ENCODE measurements at places on chromosomes 5 and 9.

DNA sequence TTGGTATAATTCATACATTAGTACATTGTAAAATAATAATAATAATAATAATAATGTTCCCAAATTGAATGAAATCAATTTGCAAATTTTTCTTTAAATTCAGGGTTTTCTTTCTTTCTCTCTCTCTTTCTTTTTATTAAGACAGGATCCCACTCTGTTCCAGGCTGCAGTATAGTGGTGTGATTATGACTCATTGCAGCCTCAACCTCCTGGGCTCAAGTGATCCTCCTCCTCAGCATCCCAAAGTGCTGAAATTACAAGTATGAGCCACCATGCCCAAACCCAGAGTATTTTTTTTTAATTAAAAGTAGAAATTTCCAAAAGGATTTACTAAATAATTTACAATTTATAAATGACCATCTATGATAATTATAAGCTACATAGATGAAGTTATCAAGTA lies 117.7 kb downstream of the HOMER1 start:
- no peak for DNase-seq

- no peak for DNase-seq
Observed at GRCh38 chr5:56088431-56088949, 93.7 kb upstream of the IL6ST start.

DNA sequence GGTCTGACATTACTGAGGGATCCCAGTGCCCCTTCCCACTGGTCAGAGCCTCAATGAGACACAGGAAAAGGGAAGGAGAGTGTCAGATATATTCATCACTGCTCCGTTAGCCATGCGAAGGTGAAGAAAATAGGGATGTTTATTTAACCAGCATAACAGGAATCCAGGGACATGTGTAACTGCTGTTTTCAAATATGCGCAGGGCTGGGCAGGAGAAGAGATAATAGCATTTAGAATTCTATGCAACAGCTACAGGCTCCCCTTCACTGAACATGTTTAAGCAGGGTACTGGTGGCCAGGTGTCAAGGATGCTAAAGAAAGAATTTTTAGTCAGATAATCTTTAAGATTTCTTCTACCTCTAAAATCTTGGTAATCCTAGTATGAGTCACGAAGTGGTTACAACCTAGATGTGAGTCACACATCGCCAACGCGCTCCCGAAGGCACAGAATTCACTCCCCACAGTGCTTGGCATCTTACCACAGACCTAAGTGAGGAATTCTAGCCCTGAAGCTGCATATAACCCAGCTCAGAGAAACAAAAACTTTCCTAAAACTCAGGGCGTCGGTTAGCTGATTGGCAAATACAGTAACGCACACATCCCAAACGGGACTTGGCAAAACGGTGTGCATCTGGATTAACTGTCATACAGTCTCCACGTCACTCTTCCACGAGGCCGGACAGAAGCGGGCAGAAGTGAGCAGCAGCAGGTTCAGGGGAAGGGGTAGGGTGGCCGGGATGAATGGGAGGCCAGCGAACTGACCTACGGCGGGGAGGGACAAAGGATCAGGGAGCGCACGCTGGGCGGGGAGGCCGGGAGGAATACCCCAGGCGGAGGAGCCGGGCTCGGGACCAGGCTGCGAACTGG lies 1.1 kb downstream of the CTNNAL1 start:
- peak; percentile 71 for DNase-seq

DNA sequence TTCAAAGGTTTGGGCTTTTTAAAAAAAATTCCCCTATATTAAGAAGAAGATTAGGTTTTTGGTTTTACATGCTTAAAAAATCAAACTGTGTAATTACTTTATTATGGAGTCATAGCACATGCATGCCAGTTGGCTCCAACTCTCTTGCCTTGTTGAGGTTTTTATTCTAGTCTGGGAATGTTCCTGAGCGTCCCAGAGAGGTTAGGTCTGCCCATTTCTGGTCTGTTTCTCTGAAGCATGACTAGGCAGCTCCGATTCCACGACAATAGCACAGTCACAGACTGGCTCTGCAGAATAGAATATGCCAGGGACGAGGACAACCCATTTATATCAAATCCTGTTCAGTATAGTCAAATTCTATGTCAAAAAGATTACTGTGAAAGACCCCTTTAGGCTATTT lies 217.0 kb downstream of the PCSK5 start:
- no peak for DNase-seq

GRCh38 chr5:71748360-71748759 lies 29.3 kb downstream of the CARTPT start:
- DNase-seq: no peak

DNA sequence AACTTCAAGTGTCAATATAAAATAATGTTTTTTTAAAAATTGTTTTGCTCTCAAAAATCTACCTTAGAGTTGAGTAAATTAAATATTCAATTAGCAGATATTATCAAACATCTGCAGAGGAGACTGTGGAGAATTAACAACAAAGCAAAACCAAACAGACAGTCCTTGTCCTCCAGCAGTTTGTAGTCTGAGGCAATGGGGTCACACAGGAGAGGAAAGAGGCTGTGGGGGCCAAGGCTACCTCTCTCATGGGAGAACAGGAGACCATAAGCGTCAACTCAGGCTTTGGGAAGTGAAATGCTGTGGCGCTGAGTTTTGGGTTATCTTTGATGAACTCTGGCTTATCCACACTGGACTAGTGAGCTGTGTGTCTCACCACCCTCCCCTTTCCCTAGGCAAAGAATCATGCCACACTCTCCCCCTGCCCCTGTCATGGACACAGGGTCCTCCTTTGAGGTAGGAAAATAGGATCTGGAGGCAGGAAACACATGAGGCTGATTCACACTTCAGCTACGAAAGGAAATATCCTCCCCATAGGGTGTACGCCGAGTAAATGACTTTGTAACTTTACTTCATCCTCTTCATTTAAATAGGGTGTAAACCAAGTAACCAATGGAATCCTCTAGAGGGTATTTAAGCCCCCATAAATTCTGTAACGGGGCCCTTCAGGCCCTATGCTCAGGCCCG lies 152.7 kb downstream of the FSTL4 start:
- no peak for DNase-seq

GRCh38 chr5:175337680-175338079 lies 106.3 kb downstream of the DRD1 start:
- no peak for DNase-seq

DNA sequence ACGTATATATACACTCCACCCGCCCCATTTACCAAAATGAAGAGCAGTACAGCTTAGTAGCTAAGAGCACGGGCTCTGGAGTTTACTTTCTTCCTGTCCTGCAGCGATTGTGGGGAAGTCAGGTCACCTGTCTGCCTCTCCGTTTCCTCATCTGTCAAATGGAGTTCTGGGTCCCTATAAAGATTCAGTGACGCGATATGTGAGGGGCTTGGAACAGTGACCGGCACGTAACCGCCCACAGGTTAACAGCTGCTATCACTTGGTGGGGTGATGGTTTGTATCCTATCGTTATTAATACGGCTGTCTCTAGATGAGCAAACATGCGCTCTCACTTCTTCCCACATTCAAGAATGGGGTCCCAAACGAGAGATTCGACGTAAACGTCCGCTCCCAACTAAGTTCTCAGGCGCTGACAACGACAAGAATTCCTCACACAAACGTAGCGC lies 426 bp downstream of the FAM114A2 start:
- no peak for DNase-seq

DNA sequence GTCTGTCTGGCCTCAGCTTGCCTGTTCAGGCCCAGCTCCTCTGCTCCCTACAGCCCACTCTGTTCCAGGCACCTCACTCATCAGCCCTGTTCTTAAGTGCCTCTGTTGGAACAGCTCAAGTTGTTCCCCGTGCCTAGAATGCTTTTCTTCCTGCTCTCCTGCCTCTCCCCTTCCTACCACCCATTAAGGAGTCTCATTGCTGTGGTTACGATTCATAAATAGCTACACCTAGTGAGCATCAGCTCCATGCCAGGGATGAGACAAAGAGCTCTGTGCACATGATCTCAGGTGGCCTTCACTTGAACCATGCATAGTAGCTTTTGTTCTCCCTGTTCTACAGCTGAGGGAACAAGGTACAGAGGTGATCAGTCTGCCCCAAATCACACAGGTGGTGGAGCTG lies 54.3 kb downstream of the PSD2 start:
- no peak for DNase-seq

Measured in brain pericyte (primary cell).